ENCODE measurements at places on chromosomes 5 and 9. TPM values are rescaled to one million over a fixed set of nuclear protein-coding genes. Genes with fewer than 3 reads are reported as not detected.

BTNL9 gene
- not detected for total RNA-seq

C9orf153 gene
- under 0.01 TPM for total RNA-seq

LIFR gene
- total RNA-seq, result 105 TPM

SNCAIP gene
- total RNA-seq, result 7.0 TPM

ZNF883 gene
- total RNA-seq, result under 0.01 TPM

MAPK9 gene
- total RNA-seq, result 30.4 TPM

FAT2 gene
- under 0.01 TPM for total RNA-seq

FAXDC2 gene
- total RNA-seq, result 12.7 TPM

All from placental pericyte (primary cell).